ENCODE measurements at places on chromosomes 6 and 20.

DNA sequence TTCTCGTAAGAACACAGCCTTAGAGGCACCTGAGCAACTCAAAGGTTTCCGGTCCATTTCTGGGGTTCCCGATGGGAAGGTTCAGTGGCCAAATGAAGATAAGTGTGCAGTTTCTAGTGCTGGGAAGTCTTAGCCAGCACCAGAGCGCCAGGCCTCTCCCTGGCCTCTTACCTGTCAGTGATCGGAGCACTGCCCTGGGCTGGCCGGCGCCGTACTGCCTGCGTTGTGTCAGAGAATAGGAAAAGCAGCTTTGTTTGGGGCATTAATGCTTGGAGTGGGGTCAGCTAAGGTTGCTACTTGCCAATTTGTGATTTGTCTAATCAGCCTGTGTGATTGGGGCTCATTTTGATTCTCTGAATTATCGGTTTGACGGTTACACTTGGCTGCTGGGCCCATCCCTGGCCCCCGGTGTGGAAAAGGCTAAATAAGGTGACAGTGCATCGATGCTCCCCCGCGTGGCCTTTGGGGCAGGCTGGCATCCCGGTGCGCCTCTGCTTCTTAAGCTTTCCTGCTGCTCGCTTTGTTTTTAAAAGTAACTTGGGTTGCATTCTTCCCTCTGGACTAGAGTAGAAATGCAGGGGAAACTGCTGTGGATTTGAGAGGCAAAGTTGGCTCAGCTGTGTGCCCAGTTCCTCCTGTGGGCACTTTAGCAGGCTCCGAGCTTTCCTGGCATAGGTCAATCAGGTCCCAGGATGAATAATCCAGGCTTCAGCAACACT lies 51.8 kb downstream of the TCP11 start:
- no peak for DNase-seq

- no peak for DNase-seq
Observed at GRCh38 chr6:134328792-134329191, 10.9 kb upstream of the SGK1 start.

DNA sequence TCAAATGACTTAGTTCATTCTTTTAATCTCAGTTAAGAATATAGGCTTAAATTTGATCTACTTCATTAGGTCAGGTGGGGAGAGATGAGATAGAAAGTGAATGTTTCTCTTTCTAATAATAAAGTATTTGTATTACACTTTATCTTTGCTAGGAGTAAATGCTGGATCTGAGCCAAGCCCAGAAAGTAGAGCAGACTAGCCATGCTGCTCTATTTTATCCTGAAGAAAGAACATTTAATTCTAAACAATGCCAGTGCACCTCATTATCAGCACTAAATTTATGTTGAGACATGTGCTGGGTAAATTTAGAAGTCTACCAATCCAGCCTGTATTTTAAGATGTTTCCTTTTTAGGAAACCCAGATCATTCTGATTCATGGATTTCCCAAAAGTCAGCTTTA lies 43.5 kb downstream of the AKIRIN2 start:
- no peak for DNase-seq

DNA sequence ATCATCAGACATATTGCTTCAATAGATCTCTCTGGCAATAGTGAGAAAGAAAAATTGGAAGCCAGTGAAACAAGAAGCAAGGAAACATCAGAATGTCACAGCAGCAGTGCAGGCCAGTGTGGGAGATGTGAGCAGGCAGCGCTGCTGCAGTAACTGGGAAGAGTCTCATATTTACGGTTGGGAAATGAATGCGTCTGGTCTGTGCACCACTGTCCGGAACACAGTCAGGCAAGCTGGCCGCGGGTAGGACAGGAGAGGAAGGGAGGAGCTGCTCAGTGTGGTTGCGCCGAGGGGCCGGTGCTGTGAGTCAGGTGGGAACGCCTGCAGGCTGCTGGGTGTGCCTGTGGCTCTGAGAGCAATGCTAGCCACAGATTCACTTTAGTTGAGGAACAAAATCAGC lies 6.4 kb upstream of the PSMG4 start:
- DNase-seq, result peak; percentile 56

- no peak for DNase-seq
Observed at GRCh38 chr6:56996401-56996800, 41.5 kb downstream of the BEND6 start.

DNA sequence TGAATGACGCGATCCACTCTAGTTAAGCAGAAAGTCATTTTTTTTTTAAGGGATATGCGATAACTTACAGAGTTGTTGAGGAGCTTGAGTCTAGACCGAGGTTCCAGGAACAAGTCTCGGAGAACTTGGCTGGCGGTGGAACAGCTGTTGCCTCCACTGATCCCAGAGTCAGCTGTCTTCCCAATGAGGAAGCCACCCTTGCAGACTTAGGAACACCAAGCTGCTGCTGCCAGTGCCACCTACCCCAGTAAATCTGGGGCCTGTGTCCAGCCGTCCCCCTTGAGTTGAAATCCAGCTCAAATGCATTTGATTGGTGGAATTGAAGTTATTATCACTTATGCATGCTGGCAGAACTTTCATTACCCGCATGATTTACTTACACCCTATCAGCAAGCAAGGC lies 6.7 kb downstream of the PFDN4 start:
- DNase-seq, result no peak
